ENCODE measurements at places on chromosomes 6 and 20. TPM values are rescaled to one million over a fixed set of nuclear protein-coding genes. Genes with fewer than 3 reads are reported as not detected.
A peak's percentile ranks its signal among the peaks of the same experiment; 100 is the strongest.

DNA sequence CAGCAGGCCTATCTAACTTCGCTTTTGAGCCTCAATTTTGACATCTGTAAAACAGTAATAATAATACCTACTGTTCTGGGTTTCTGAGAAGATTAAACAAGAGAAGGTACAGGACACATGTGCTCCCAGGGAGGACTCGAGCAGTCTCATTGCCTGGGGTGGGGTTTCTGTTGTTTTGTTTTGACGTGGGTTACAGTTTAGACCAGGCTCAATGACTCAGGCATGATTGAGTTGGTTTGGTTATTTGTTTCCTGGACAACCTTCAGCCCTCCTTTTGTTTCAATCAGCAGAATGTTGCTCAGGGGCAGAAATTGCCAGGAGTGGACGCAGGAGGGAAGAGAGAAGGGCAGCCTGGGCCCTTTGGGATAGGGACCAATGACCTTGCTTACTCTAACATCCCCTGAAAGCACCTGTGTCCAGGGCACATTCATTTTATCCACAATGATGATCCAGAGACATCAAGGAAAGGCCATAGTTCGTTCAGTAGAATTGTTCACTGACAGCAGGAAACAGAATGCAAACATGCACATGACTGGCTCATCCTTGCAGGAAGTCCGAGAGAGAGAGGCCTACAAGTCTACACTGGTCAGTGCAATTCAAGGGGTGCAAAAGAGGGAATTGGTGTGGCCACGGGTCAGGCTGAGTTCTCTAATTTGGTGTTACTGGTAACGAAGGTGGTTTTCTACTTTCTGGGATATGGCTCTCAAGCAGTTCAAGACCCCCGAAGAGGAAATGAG lies 74.5 kb upstream of the MRPS10 start:
- peak; percentile 92 for DNase-seq

SERINC3 gene
- total RNA-seq, result 90.1 TPM

- DNase-seq, result no peak
Measured at GRCh38 chr20:32711346-32711745, 31.9 kb downstream of the COMMD7 start.

GRCh38 chr20:14556206-14556605 lies 218.8 kb upstream of the FLRT3 start:
- DNase-seq, result no peak

ECHDC1 gene
- total RNA-seq, result 43.6 TPM

GGTLC1 gene
- total RNA-seq, result not detected

COX4I2 gene
- not detected for total RNA-seq

TNFRSF6B gene
- 5.9 TPM for total RNA-seq

MPC1 gene
- total RNA-seq, result 39.6 TPM

- DNase-seq, result no peak
Measured at GRCh38 chr6:11752360-11752759, 26.2 kb downstream of the ADTRP start.

DNA sequence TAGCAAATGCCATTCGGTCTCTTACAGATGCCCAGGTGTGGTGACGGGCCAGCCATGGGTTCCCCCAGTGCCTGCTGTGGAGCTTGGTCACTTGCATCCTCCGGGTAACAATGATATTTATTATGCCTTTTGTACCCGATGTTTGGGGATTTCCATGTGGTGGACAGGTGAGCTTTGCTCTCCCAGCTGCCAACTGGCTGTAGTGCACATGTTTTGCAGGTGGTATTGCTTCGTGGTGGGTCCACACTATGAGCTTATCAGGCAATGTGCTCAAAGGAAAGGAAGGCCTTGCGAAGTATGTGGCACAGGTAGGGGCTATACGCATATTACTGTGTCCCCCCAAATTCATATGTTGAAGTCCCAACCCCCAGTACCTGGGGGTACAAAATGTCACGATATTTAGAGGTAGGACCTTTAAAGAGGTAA lies 4.2 kb upstream of the CTCFL start:
- no peak for DNase-seq

- DNase-seq, result no peak
Measured at GRCh38 chr6:151478670-151479069, 15.1 kb upstream of the CCDC170 start.

SLC26A8 gene
- 0.26 TPM for total RNA-seq

GRCh38 chr6:13273931-13274706 lies 54.2 kb downstream of the TBC1D7 start:
- DNase-seq, result no peak

DACT2 gene
- total RNA-seq, result not detected

GRCh38 chr6:52522655-52523054 lies 54.2 kb downstream of the TRAM2 start:
- peak; percentile 75 for DNase-seq

DNA sequence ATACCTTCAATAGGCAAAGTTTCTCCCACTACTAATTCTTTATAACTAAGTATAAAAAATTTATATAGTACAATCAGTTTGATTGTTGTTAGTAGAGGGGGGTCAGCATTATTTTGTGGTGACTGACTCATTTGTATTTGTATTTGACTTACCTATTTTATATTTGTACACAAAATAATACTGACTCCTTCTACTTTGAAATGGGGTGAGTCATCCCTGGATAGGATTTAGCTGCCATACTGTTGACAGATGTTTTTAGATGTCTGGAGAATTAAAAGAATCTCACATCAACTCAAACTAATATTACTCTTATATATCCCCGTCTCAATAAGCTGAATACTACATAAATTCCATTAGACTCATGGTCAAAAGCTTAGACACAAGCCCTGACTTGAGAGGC lies 114.9 kb downstream of the FRK start:
- DNase-seq, result no peak

- no peak for DNase-seq
Measured at GRCh38 chr6:51571168-51571567, 516.2 kb downstream of the PKHD1 start.

ZBTB12 gene
- total RNA-seq, result 15.1 TPM

- no peak for DNase-seq
Measured at GRCh38 chr6:45851034-45851400, 164.6 kb downstream of the CLIC5 start.

GRCh38 chr20:23652371-23652770 lies 14.6 kb upstream of the CST3 start:
- peak; percentile 37 for DNase-seq

GRCh38 chr6:40792183-40792582 lies 205.0 kb upstream of the LRFN2 start:
- no peak for DNase-seq

DNA sequence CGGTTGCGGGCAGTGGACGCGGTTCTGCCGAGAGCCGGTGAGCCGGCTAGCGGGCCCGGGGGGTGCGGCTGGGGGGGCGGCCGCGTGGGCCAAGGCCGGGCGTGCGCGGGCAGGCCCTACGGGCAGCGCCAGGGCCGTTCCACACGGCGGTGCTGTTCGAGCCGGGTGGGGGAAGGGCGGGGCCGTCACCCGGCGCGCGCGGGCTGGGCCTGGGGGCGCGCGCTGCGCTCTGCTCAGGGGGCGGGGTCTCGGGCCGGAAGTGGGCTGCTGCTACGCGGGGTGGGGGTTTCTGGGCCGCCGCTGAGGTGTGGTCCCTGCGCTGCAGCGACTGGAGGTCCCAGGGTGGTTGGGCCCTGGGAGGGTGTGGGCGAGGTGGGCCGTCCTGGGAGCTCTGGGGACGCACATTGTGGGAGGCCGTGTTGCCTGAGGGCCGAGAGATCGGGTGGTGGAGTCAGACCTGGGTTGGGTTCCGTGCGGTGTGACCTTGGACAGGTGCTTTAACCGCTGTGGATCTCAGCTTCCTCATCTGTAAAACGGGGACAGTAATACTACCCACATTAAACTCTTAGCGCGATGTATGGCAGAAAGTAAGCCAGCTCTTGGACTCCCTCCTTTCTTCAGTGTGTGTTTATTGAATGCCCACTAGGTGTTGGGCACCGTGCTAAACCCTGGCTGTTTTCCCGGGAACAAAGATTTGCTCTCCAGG lies 391 bp downstream of the MAPRE1 start:
- DNase-seq, result peak; percentile 32

CGA gene
- total RNA-seq, result 0.13 TPM

DNA sequence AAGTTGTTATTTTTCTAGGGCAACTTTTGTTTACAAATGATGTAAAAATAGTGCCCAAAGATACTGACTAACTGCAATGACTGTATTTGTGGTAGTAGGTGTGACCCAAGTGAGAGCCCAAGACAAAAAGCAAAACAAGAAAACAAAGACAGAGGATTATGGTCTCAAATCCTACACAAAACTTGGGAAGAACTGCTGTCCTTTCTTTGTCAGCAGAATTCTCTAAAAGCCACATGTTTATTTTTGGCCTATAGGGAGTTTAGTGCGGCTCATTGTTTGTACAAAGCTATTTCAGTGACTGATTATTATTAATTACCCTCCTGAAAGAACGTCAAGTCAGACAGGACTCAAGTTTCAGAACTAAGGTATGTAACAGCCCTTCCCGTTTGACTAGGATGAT lies 509.2 kb upstream of the SLC35B3 start:
- DNase-seq, result no peak

NTSR1 gene
- total RNA-seq, result 0.50 TPM

LCA5 gene
- total RNA-seq, result 0.37 TPM

LY6G6D gene
- total RNA-seq, result not detected

HUS1B gene
- total RNA-seq, result 1.5 TPM

RIPK1 gene
- total RNA-seq, result 17.2 TPM

GRCh38 chr20:58554541-58554940 lies 39.3 kb upstream of the APCDD1L start:
- no peak for DNase-seq

GRCh38 chr6:114747995-114748625 lies 405.3 kb upstream of the HS3ST5 start:
- peak; percentile 53 for DNase-seq

DNA sequence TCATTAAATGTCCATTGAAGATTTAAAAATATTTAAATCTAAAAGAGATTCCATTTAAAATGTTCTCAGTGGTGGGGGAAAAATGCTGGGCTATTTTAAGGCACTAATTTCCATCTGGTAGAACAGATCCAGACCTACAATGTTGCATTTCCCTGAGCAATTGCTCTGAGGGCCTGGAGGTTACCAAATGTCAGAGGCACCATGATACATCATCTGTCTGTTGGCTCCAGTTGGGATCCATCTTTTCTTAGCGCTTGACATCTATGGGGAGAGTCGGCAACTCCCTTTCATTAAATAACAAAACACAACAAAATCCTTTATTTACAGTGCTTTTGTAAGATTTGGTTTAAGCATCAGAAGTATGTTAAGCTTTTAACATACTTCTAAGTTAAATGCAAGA lies 224.5 kb downstream of the FOXC1 start:
- no peak for DNase-seq

GRCh38 chr6:119985952-119986736 lies 636.6 kb upstream of the MAN1A1 start:
- peak; percentile 51 for DNase-seq

DDAH2 gene
- total RNA-seq, result 36.0 TPM

- DNase-seq, result no peak
Measured at GRCh38 chr6:136153707-136154375, 96.3 kb downstream of the MTFR2 start.

OR2B6 gene
- total RNA-seq, result not detected
